ENCODE measurements at places on chromosomes 3 and 15. TPM values are rescaled to one million over a fixed set of nuclear protein-coding genes. Genes with fewer than 3 reads are reported as not detected.

- no peaks in the 10 kb centered on the region for H3K4me1 ChIP-seq
- no peak overlapping the region for H3K27ac ChIP-seq
- H3K36me3 ChIP-seq: no peaks in the 10 kb centered on the region
Measured at GRCh38 chr3:174495928-174496327, 363.2 kb upstream of the NAALADL2 start.

Gene ISLR
- 62.2 TPM for total RNA-seq

Gene CPB1
- 7.3 TPM for total RNA-seq

Gene ALDH1L1
- 10.9 TPM for total RNA-seq

DNA sequence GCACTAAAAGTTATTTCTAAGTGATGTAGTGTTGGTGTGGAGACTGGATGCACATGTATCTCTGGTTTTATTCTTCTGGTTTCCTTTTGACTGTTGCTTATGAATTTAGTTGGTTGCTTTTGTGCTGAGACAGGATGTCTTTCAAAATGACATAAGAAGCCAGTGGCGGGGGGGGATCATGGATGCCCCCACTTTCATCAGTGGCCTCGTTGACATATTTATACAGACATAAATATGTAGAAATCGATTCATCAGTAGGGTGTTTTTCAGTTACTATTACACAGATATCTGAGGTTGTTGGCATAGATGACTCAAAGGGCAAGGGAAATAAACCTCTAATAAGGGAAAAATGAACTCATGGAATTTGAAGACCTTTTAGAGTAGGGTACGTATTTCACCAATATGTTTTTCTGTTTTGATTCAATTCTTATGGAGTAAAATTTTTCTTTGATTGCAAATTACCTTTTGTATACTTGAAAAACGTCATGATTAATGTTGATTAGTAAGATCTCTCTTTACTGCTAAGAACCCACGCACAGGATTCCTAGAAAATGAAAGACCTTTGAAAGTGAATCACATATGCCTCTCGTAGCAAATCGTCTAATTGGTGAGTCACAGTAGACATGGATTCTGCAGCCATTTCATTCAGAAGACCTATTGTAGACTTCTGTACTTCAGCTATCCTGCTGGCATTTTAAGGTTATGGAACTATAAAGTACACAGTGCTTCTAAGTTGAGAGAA is 97.4 kb upstream of the RBMS3 start:
- no peaks in the 10 kb centered on the region for H3K27me3 ChIP-seq
- H3K27ac ChIP-seq: no peak overlapping the region
- H3K36me3 ChIP-seq: no peaks in the 10 kb centered on the region
- H3K4me1 ChIP-seq: no peaks in the 10 kb centered on the region
- no peak overlapping the region for H3K4me3 ChIP-seq

- H3K27ac ChIP-seq: no peak overlapping the region
- H3K36me3 ChIP-seq: no peaks in the 10 kb centered on the region
- no peak for DNase-seq
- no peaks in the 10 kb centered on the region for H3K27me3 ChIP-seq
- no peaks in the 10 kb centered on the region for H3K4me1 ChIP-seq
Measured at GRCh38 chr3:78050276-78051065, 1010.6 kb downstream of the ROBO2 start.

DNA sequence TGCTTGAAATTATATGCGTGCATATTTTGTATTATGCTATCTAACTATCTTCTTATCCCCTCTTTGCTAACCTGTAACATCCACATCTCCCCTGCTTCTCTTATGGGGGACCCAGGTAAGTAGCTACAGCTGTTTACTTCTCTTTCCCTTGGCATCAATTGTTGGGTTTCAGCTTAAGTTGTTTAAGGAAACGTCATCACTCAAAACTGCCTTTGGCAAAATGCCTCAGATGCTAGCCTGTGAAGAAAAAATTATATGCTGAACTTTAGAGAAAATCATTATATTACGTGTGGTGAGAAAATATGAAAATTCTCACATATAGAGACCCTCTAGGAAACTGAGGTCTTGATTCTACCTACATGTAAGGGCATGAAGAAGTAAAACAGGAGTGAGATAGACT is 447.0 kb upstream of the NECTIN3 start:
- no peaks in the 10 kb centered on the region for H3K36me3 ChIP-seq
- DNase-seq: no peak
- H3K4me3 ChIP-seq: no peak overlapping the region
